D341Med (cell line): ENCODE measurements at places on chromosomes 7 and 10.

- no peak for DNase-seq
Measured at GRCh38 chr7:134394056-134394455, 64.8 kb downstream of the AKR1B1 start.

DNA sequence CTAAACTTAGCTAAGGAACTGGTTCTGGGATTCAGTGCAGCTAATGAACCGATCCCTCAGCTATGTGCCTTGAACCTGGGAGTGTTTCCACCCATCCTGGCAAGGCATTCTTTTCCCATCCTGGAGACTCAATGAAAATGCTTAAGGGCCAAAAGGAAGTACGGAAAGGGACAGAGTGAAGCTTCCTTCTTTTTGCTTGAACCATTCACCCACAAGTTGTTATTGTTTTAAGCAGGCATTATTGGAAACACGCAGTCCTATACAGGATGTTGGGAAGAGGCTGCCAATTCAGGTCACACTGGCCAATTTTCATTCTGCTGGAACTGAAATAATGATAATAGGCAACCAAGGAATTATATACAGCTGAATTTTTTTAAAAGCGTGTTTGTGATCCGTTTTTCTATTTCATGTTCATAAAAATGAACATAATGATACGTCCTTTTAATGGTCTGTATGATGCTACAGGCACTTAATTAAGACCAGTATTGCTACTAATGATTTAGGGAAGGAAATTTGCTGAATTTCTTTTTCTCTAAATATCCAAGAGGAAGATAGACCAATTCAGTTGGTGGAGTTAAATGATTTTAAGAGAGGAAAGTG lies 57.8 kb upstream of the FZD1 start:
- DNase-seq: no peak

GRCh38 chr10:110511734-110512449 lies 14.2 kb downstream of the DUSP5 start:
- no peak for DNase-seq

- no peak for DNase-seq
Measured at GRCh38 chr7:40219917-40220316, 85.1 kb downstream of the SUGCT start.

- DNase-seq: no peak
Measured at GRCh38 chr10:32375631-32376030, 28.7 kb upstream of the EPC1 start.

DNA sequence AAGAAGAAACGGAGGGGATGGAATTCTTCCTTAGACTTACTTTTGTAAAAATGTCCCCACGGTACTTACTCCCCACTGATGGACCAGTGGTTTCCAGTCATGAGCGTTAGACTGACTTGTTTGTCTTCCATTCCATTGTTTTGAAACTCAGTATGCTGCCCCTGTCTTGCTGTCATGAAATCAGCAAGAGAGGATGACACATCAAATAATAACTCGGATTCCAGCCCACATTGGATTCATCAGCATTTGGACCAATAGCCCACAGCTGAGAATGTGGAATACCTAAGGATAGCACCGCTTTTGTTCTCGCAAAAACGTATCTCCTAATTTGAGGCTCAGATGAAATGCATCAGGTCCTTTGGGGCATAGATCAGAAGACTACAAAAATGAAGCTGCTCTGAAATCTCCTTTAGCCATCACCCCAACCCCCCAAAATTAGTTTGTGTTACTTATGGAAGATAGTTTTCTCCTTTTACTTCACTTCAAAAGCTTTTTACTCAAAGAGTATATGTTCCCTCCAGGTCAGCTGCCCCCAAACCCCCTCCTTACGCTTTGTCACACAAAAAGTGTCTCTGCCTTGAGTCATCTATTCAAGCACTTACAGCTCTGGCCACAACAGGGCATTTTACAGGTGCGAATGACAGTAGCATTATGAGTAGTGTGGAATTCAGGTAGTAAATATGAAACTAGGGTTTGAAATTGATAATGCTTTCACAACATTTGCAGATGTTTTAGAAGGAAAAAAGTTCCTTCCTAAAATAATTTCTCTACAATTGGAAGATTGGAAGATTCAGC lies 158.7 kb upstream of the LANCL2 start:
- DNase-seq: no peak

GRCh38 chr10:94276140-94276539 lies 86.6 kb downstream of the NOC3L start:
- DNase-seq: no peak

- DNase-seq: no peak
Measured at GRCh38 chr10:48714088-48714487, 29.4 kb downstream of the WDFY4 start.

DNA sequence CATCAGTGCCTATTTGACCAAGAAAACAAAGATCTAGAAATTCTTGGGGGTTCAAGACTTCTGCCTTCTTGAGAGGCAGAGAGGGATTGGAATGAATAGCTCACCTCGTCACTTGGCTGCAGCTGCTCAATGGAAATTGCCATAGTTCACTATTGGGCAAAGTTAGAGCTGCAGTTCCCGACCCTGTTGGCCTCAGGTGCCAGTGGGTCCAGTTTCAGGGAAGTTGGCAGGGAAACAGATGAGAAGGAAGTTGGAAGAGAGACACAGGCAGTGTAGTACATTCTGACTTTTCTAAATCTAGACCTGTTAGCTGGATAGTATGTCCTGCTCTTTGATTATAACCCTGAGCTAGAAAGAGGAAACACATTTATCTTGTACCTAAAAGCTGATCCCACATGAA lies 19.1 kb downstream of the A1CF start:
- no peak for DNase-seq

GRCh38 chr10:24882047-24882698 lies 70.2 kb downstream of the PRTFDC1 start:
- DNase-seq: no peak

- no peak for DNase-seq
Measured at GRCh38 chr7:145105561-145105960, 269.7 kb upstream of the TPK1 start.

DNA sequence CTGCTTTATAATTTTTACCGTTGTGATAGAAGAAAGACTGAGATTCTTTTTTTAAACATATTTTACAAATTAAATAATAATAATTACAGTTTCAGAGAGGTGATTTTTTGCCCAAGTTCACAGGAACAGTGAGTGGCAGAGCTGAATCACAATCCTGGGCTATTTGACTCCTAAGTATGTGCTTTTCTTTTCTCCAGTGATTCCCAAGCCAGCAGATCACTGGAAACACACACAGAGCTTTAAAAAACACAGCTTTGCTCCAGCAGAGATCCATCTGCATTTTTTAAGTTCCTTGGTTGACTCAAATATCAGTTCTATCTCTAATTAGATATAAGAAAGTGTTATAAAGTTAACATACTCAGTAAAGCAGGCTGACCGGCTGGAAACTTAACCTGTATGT lies 69.0 kb downstream of the AHR start:
- no peak for DNase-seq

GRCh38 chr7:22894546-22894945 lies 71.9 kb upstream of the TOMM7 start:
- DNase-seq: no peak

GRCh38 chr7:78924581-78924980 lies 528.9 kb downstream of the MAGI2 start:
- DNase-seq: peak; percentile 41

DNA sequence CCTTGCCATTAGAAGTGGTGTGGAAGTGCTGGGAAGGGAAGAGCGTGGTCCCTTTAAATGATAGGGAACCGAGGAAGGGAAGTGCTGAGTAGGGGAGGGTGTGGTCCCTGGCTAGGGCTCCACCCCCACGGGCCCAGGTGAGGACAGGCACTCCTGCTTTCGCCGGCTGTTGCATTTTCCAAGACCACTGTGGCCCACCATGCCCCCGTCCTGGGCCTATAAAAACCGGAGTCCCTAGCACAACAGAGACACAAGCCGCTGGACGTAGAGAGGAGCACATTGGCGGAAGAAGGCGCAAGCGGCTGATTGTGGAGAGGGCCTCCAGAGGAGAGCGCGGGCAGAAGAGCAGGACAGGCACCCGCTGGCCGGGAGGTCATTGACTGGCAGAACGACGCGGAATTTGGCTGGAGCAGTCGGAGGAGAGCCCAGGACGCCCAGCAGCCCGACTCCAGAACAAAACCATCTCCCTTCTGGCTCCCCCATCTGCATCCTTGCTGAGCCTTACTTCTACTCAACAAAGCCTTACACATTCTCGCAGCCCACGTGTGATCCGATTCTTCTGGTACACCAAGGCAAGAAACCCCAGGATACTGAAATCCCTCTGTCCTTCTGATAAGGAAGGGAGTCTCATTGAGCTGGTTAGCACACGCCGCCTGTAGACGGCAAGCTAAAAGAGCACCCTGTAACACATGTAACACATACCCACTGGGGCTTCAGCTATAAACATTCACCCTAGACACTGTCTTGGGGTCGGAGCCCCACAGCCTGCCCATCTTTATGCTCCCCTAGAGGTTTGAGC lies 146.2 kb upstream of the LYZL1 start:
- DNase-seq: no peak

GRCh38 chr10:63481815-63482421 lies 16.1 kb upstream of the JMJD1C start:
- no peak for DNase-seq

DNA sequence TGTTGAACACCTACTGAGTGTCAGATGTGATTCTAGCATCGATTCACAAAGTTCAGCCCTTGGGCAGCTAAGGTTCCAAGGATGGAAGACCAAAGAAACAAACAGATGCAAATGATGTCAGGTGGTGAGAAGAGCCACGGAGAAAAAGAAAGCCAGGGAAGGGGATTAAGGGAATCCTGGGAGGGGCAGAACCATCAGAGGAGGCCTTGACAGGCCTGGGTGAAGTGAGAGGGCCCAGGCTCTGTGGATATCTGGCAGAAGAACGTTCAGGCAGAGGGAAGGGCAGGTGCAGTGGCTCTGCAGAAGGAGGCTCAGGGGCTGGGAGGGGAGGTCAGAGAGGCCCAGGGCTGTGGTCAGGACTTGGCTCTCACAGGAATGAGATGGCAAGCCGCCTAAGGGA lies 90.4 kb downstream of the C10orf105 start:
- no peak for DNase-seq

DNA sequence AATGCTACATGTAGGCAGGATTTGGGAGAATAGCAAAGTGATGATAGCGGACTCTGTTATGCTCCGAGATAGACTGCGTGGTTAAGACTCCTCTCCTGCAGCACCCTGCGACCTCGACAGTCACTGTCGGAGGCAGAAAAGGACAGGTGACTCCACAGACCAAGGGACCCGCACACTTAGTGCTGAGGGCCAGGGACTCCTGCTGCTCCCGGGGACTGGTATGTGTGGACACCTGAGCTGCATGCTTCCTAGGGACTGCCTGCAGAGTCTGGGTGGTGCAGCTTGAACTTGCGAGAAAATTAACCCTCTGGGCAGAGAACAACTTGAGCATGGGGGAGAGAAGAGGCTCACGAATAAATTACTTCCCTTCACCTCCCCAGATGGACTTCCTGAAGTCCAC lies 407.1 kb upstream of the PFKP start:
- DNase-seq: no peak

GRCh38 chr7:124462249-124462648 lies 303.3 kb downstream of the GPR37 start:
- no peak for DNase-seq

DNA sequence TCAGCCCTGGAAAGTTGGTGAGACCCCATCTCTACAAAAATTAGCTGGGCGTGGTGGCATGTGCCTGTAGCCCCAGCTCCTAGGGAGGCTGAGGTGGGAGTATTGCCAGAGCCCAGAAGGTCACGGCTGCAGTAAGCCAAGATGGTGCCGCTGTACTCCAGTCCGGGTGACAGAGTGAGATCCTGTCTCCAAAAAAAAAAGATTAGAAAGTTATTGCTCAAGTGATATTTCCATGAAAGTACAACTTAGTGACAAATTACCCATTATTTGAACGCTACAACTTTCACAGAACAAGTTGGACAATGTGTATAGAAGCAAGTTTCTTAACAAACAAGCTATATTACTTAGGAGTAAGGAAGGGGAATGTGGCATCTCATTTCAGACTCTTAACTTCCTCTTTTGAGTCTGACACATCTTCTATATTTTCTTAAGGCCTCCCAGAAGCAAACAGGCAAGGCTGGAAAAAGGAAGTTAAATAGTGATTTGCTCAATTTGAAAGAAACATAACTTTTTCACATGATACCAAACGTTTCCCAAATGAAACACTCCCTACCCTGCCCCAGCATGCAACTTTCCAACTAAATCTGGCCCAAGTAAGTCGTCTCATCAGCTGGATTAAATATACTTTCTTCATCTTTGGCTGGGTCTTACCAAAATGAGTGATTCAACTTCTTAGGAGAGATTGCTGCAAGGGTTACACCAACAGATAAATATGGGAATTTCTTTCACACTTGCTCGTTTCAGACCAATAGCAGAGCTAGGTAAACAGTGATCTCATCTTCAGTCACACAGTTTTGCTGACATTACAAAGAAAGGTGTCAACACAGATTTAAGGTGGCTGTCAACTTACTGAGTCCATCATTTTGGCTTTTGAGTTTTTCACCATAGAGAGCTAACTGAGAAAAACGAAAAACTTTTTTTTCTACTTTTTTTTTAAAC lies 66.3 kb upstream of the KLF6 start:
- no peak for DNase-seq

GRCh38 chr10:99930731-99931550 lies 78.8 kb downstream of the DNMBP start:
- no peak for DNase-seq

DNA sequence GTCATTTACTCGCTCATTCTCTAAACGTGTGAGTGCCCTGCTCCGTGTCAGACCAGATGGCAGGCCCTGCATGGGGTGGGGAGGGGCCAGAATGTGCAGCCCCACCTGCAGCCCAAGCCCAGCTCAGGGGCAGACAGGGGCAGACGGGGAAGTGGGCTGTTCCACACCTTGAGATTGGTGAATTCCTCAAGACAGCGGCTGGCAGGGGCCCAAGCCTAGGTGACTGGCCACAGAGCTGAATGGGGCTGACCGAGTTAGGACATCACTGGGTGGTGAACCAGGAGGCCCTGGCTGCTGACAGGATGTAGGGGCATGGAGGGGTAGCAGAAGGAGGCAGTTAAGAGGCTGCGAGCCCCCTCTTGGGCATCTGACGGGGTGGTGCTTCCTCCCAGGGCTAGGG lies 79.1 kb downstream of the MGMT start:
- no peak for DNase-seq

GRCh38 chr7:158111049-158111751 lies 476.4 kb downstream of the PTPRN2 start:
- peak; percentile 9 for DNase-seq

DNA sequence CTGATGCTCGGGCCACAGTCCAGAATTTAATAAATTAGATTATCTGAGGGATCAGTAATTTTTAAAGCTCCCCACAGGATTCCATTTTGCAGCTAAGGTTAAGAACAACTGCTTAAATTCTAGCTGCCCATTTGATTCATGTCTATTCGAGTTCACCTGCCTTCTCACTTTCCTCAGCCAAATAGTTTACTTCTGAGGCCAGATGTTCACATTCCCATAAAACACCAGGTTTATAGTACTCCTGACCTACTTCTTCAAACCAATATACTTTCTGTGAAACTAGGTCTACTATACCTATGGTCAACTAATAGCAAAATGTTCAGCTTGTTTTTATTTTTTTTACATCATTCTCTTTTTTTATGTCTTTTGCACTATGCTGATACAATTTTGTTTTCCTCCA lies 86.3 kb downstream of the GPR158 start:
- DNase-seq: no peak

- no peak for DNase-seq
Measured at GRCh38 chr7:16026253-16027020, 340.0 kb upstream of the MEOX2 start.

- DNase-seq: no peak
Measured at GRCh38 chr10:1513221-1513620, 224.1 kb downstream of the ADARB2 start.

GRCh38 chr7:28481091-28481926 lies 69.0 kb downstream of the CREB5 start:
- no peak for DNase-seq
